ENCODE measurements at places on chromosomes 1 and 21.

- no peaks in the 10 kb centered on the region for H3K36me3 ChIP-seq
- no peak overlapping the region for H3K27ac ChIP-seq
- DNase-seq, result no peak
- no peaks in the 10 kb centered on the region for H3K27me3 ChIP-seq
Measured at GRCh38 chr1:62228883-62229187, 34.2 kb downstream of the L1TD1 start.

GRCh38 chr1:241770115-241770514 is 77.9 kb upstream of the EXO1 start:
- H3K4me3 ChIP-seq, result no peak overlapping the region
- no peaks in the 10 kb centered on the region for H3K36me3 ChIP-seq
- H3K27ac ChIP-seq, result no peak overlapping the region
- H3K4me1 ChIP-seq, result no peaks in the 10 kb centered on the region

- no peak overlapping the region for H3K4me3 ChIP-seq
- H3K36me3 ChIP-seq, result no peaks in the 10 kb centered on the region
- no peak for DNase-seq
- no peaks in the 10 kb centered on the region for H3K27me3 ChIP-seq
- no peak overlapping the region for H3K27ac ChIP-seq
Measured at GRCh38 chr1:247212012-247212411, 40.2 kb upstream of the ZNF124 start.

GRCh38 chr21:31564439-31564838 is 95.1 kb upstream of the SOD1 start:
- H3K27ac ChIP-seq, result no peak overlapping the region
- no peak for DNase-seq
- H3K36me3 ChIP-seq, result no peaks in the 10 kb centered on the region
- no peaks in the 10 kb centered on the region for H3K4me1 ChIP-seq

DNA sequence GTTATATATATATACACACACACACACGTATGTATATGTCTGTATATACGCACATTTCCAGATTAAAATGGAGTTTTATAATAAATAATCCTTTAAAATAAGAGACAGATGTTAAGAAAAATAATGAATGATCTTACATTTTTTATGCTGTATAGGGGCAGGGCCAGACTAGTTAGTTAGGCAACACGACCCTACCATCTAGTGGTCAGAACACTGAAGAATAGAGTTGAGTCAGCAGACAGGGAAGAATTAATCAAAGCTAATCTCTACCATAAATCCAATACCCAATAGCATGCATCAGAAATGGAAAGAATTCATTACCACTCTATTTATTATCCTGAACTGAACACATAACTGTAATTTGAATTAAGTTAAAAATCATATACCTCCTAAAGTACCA is 156.7 kb downstream of the BRINP3 start:
- no peak overlapping the region for H3K27ac ChIP-seq
- H3K4me1 ChIP-seq, result no peaks in the 10 kb centered on the region
- no peaks in the 10 kb centered on the region for H3K36me3 ChIP-seq
- no peak for DNase-seq
- H3K27me3 ChIP-seq, result no peaks in the 10 kb centered on the region

DNA sequence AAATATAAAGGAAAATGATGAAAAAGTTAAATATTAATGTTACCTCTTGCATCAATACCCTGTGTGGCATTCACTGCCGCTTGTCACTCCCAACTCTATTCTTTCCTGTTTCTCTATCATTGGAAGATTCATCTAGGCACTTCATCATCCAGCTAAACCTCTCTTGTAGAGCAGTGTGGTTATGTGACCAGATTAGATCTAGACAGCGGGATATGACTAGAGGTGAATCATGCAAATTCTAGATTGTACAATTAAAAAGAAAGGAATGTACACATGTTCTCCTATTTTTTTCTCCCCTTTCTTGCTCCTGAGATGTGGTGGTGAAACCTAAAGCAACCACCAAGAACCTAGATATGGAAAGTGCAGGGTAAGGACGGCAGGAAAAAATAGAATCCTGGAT is 174.1 kb downstream of the LBR start:
- no peak overlapping the region for H3K27ac ChIP-seq
- H3K27me3 ChIP-seq, result no peaks in the 10 kb centered on the region
- no peaks in the 10 kb centered on the region for H3K36me3 ChIP-seq
- no peaks in the 10 kb centered on the region for H3K4me1 ChIP-seq
- no peak for DNase-seq

DNA sequence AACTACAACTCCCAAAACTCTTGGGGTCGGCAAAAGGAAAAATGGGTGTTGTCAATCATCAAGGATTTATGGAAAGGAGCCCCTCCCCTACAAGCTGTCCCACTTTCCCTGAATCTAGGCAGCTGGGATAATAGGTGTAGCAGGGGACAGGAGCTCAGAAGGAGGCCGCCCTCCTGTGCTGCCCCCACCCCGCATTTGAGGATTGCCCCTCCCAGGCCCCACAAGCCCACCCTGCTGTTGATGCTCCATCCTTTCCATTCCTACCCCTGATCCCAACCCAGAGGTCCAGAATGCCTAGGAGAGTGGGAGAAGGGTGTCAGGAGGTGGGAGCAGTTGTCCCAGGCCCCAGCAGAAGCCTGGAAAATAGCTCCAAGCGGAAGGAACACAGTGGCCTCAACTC is 1.9 kb upstream of the MRPL24 start:
- H3K4me1 ChIP-seq, result peaks cover 35% of the 10 kb centered on the region
- no peak overlapping the region for H3K4me3 ChIP-seq
- no peaks in the 10 kb centered on the region for H3K27me3 ChIP-seq

DNA sequence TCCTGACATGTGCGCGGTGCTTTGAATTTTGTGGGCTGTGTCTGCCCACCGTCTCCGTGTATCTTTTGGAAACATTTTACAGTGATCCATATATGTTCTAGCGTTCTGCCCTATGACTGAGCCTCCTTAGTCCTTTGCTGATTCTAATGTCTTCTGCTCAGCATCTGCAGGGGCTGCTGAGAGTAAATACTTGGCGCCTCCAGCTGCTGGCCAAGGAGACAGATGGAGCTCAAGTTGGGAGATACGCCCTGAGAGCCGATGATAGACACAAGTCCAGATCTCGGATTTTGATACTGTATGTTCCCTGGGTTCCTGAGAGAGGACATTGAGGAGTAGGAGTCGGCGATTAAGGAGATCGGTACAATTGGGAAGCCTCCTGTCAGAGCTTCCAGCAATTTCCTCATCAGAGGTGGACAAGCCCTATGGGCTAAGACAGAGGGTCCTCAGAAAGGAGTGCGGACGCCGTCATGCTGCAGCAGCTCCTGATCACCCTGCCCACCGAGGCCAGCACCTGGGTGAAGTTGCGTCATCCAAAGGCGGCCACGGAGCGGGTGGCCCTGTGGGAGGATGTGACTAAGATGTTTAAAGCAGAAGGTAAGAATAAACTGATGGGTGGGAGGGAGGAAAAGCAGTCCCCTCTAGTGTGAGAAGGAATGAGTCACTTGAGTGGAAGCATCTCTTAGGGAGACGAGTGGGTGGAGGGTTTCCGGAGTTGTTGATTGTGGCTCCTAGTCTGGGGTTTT is 390 bp downstream of the ZFP69B start:
- no peak for DNase-seq
- peaks cover 19% of the 10 kb centered on the region for H3K36me3 ChIP-seq
- H3K4me3 ChIP-seq, result peak overlapping the region; percentile 65
- peak overlapping the region; percentile 75 for H3K27ac ChIP-seq
- no peaks in the 10 kb centered on the region for H3K27me3 ChIP-seq

- no peaks in the 10 kb centered on the region for H3K36me3 ChIP-seq
- H3K4me1 ChIP-seq, result no peaks in the 10 kb centered on the region
- no peak for DNase-seq
- no peak overlapping the region for H3K27ac ChIP-seq
- H3K27me3 ChIP-seq, result no peaks in the 10 kb centered on the region
Measured at GRCh38 chr1:231592809-231593208, 33.8 kb upstream of the DISC1 start.

DNA sequence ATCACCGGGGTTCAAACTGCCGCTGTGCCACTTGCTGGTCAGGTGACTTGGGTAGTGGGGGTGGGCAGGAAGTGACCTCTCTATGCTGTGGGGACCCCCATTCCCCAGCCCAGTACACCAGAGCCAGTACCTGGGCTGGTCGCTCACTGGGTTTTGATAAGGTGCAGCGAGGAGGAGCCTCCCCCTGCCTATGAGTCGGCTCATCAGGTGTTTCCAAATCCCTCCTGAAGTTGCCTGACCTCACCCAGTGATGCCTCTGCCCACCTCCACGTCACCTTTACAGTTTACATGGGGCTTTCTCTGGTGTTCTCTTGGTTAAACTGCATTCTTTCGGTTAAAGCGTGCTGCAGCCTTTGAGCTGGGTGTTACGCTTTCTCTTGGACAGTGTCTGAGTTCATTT is 58.2 kb downstream of the ARHGEF10L start:
- no peak overlapping the region for H3K27ac ChIP-seq
- H3K4me1 ChIP-seq, result no peaks in the 10 kb centered on the region
- H3K4me3 ChIP-seq, result no peak overlapping the region
- DNase-seq, result no peak
- H3K27me3 ChIP-seq, result no peaks in the 10 kb centered on the region
- no peaks in the 10 kb centered on the region for H3K36me3 ChIP-seq

DNA sequence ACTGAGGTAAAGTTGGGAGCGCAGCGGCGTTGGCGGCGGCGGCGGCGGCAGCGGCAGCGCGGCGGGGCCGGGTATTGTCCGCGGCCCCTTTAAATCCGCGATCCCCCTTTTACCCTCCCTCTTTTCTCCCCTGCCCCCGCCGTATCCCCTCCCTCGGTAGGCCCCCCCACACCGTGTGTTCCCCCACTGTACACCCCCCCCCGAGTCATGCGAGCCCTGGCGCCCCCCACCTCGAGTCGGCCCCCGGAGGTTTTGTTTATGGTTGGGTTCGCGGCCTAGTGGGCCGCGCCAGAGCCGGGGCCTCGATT is 169 bp downstream of the UBAP2L start:
- H3K4me3 ChIP-seq, result peak overlapping the region; percentile 94
- DNase-seq, result no peak
- no peaks in the 10 kb centered on the region for H3K27me3 ChIP-seq
- H3K4me1 ChIP-seq, result peaks cover 81% of the 10 kb centered on the region

DNA sequence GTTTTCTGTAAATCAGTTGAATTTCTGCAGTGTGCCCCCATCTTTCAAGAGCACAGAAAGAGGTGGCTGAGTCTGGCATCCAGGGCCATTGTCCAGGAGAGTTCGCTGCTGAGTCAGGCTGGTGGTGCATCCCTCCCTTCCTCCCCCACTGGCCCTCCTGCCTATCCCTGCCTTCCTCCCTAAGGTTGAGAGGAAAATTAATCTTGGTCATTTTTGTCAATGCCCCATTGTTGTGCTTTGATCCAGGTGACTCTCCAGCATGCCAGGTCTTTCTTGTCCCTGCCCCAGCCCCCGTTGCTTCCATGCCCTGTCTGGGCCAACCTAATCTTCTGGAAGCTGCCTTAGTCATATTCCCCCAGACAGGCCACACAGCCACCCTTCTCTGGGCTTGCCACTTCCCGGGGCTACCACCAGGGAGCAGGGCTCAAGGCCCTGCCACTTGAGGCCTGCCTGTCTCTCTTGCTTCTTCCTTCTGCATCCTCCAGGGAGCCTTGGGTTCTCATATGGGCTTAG is 26.6 kb downstream of the PROK1 start:
- no peaks in the 10 kb centered on the region for H3K36me3 ChIP-seq
- H3K27me3 ChIP-seq, result no peaks in the 10 kb centered on the region
- H3K4me1 ChIP-seq, result peaks cover 36% of the 10 kb centered on the region
- DNase-seq, result no peak
